PC-3 (cell line): ENCODE measurements at places on chromosomes 11 and 22. TPM values are rescaled to one million over a fixed set of nuclear protein-coding genes. Genes with fewer than 3 reads are reported as not detected.

DNA sequence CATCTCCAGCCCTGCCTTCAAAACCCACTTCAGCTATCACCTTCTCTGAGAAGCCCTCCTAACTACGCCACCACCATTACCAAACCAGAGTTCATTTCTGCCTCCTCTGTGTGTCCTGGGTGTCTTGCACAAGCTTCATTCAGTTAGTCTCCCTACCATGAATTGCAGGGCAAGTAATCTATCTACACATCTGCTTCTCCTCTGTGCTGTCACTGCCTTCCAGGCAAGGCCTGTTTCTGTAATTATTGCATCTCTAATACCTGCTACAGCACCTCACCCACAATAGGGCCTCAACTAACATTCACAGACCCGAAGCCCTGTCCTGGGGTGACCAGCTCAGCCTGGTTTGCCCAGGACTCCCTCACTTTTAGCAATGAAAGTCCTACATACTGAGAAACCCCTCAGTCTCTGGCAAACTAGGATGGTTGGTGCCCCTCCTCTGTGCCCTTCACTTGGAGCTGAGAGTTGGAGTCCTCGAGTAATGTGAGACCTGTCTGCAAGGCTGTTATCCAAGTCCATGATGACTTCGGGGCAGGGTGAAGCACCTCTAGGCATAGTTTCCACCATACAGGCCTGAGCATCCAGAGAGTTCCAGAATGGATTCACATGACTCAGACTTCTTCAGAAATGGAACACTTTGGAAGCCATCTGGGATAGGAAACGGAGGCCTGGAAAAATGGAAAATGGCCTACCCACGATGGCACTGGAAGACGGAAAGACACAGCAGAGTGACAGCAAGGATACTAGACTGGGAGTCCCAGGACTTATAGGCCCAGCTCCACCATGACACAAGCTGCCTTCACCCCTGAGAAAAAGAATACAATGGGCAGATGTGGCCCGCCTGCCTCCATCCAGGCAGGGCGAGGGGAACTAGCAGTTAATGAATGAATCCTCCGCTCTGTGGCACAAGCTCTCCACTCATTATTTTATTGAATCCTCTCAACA is 269.3 kb downstream of the BUD13 start:
- H3K27me3 ChIP-seq = peaks cover 98% of the 10 kb centered on the region
- no peak overlapping the region for H3K4me3 ChIP-seq
- no peaks in the 10 kb centered on the region for H3K4me1 ChIP-seq
- DNase-seq = no peak
- no peak overlapping the region for H3K27ac ChIP-seq
- H3K36me3 ChIP-seq = no peaks in the 10 kb centered on the region

DNA sequence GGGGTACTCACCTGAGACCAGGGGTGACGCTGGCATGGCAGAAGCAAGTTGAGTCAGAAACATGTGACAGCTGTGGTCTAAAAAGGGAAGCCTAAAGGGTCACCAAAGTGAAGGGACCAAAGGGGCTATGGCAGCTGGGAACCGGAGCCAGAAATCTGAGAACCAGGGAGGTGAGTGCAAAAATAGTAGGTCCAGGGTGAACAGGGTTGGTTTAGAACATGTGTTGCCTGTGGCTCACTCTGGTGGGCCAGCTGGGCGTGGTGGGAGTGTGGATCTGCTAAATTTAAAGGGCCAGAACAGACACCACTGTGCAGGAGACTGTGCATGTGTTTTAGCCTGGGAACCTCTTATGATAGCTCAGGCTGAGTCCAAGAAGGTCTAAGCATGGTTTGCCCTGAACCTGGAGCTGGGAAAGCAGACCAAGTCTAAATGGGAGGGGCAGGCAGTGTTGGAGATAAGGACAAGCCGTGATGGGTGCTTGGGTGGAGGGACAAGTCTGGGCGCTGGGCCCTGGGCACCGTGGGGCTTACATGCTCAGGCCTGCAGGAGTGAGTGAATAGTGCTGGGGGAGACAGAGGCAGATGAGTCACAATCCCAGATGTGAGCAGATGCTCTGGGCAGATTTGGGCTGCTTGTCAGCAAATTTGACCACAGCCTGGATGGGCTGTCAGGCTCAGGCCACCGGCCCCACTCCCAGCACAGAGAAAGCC is 41.4 kb upstream of the ZBED5 start:
- H3K4me1 ChIP-seq = peaks cover 45% of the 10 kb centered on the region
- no peaks in the 10 kb centered on the region for H3K36me3 ChIP-seq
- no peak for DNase-seq

The ISX gene
- total RNA-seq = not detected in 2 replicates

DNA sequence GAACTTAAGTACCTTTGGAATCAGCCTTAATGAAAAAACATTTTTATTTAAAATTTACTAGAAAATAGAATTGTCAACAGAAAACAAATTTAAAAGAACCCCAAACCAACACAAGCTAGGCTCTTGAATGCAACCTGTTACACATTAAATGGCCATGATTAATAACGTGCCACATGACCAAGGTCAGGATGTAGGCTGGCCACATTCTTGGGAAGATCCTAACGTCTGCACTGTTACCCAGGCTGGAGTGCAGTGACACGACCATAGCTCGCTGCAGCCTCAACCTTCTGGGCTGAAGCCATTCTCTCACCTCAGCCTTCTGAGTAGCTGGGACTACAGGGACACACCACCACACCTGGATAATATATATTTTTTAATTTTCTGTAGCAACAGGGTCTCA is 126.4 kb upstream of the APOA1 start:
- no peak overlapping the region for H3K27ac ChIP-seq
- no peaks in the 10 kb centered on the region for H3K27me3 ChIP-seq
- H3K4me1 ChIP-seq = peaks cover 12% of the 10 kb centered on the region
- no peaks in the 10 kb centered on the region for H3K36me3 ChIP-seq
- DNase-seq = no peak
- H3K4me3 ChIP-seq = no peak overlapping the region

DNA sequence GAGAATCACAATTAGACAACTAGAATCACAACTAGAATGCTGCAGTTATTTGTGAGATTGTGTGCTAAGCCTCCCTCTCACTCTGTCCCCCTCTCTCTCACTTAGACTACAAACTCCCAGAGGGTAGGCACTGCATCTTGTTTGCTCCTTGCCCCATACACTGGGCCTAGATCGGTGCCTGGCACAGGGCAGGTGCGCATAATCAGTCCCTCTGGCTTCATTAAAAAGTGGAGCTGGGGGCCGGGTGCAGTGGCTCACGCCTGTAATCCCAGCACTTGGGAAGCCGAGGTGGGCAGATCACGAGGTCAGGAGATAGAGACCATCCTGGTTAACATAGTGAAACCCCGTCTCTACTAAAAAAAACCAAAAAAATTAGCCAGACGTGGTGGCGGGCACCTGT is 456.8 kb downstream of the MIAT start:
- no peak overlapping the region for H3K27ac ChIP-seq
- H3K4me3 ChIP-seq = no peak overlapping the region
- no peaks in the 10 kb centered on the region for H3K36me3 ChIP-seq
- no peaks in the 10 kb centered on the region for H3K27me3 ChIP-seq

DNA sequence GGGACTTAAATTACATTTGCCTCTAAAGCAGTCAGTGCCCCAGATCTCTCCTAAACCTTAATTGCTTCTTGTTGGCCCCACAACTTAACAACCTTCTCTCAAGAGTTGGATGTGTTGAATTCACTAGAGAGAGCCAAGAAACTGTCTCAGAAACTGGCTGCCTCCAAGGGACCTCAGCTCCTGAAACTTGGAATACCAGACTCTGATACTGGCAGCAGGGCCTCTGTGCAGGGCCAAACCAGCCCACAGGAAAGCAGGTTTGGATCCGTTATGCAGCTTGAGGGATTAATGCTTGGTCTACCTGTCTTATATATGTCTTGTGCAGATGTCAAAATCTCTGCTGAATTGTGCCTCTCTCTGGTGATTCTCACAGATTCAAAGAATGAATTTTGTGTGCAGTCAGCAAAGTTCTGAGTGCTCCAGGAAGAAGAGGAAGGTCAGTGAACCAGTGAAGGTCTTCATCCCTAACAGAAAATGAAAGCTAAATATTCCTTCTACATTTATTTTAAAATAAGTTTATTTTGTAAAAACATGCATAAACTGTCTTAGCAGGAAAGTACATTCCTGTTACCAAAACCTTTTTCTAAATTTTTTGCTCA is 70.8 kb downstream of the LIF start:
- DNase-seq = no peak
- no peaks in the 10 kb centered on the region for H3K4me1 ChIP-seq
- H3K27me3 ChIP-seq = no peaks in the 10 kb centered on the region

DNA sequence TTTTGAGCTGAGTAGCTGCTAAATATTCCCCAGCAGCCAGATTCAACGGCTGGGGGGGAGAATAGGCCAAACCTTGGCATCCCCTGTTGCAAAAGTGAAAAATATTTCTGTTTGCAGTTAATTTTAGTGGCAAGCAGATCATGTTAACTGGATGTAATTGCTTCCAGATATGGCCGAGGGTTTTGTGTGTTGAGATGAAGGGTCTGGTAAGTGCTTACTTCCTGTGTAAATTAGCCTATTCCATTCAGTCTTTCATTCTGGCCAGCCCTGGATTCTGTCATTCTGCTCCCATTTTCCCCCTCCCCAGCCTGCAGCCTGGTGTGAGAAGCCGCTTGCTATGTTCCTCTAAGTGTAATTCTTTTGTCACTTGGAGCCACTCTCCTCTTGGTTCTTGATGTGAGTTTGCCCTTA is 17.4 kb downstream of the ZBTB16 start:
- no peak overlapping the region for H3K4me3 ChIP-seq
- peaks cover 85% of the 10 kb centered on the region for H3K27me3 ChIP-seq
- DNase-seq = no peak
- H3K36me3 ChIP-seq = no peaks in the 10 kb centered on the region
- H3K27ac ChIP-seq = no peak overlapping the region

GRCh38 chr22:40817737-40818136 is 1.4 kb downstream of the SLC25A17 start:
- DNase-seq = no peak
- peak overlapping the region; percentile 94 for H3K4me3 ChIP-seq
- H3K27me3 ChIP-seq = no peaks in the 10 kb centered on the region
- peaks cover 21% of the 10 kb centered on the region for H3K4me1 ChIP-seq
- H3K36me3 ChIP-seq = no peaks in the 10 kb centered on the region
- H3K27ac ChIP-seq = no peak overlapping the region

The DAGLA gene
- total RNA-seq = 8.6 and 12.2 TPM in 2 replicates

The DEUP1 gene
- total RNA-seq = 0.26 TPM in 1 of 2 replicates, not detected in the other

DNA sequence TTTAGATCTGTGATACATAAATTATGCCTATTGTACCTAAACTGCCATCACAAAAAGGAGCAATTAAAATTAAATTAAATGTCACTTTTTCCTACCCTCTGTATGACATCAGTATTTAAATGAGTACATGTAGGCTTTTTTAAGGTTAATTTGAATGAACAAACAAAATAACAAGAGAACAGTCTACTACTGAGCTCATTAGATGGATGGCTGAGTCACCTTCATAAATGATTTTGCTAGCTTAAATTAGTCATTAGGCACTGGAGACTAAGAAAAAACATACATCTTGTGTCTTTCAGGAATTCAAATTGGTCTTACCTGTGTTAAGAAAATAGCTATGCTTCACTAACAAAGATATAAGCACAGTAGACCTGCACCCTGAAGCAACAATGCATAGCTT is 153.6 kb downstream of the RCN1 start:
- DNase-seq = no peak
- no peaks in the 10 kb centered on the region for H3K36me3 ChIP-seq
- H3K27me3 ChIP-seq = 0 out of 2 replicates have a peak, but pooled peaks cover 6% of the 10 kb centered on the region
- H3K4me3 ChIP-seq = no peak overlapping the region

- no peaks in the 10 kb centered on the region for H3K27me3 ChIP-seq
- no peaks in the 10 kb centered on the region for H3K4me1 ChIP-seq
- H3K36me3 ChIP-seq = no peaks in the 10 kb centered on the region
- DNase-seq = no peak
- H3K27ac ChIP-seq = no peak overlapping the region
- no peak overlapping the region for H3K4me3 ChIP-seq
Observed at GRCh38 chr22:34055525-34056200, 135.4 kb upstream of the LARGE1 start.

DNA sequence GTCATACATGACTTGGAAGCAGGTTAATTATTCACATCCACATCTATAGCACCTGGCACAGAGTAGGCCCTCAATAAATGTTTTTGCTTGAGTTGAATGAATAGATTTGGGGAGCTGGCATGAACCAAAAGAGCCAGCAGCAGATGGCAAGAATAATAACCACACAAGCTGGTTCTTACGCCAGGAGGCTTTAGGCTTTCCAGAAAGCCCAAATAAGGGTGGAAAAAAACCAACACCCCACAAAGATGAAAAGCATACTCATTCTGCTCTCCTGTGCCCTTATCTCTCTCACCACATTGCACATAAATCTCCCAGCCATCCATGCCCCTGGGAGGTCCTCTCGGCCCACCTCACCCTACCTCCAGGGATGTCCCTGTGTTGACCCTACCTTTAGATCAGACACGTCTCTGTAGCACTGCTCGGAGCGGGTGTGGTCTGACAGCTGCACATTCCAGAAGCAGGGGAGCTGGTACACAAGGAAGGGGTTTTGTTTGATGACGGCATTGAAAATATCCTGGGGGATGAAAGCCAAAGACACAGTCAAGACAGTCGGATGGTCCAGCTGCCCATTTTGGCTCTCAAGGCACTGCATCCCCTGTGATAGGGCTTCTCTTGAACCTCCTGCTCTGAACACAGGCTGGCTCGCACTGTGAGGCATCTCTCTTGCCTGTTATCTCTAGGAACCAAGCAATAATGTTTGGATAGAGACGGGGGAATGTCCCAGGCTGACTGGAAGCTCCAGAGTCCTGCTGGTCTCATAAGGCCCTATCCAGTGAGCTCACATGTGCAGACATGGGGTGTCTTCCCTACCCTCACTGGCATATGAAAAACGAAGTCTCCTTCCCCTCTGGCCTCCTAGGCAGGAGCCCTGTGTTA is 323.6 kb upstream of the SYN3 start:
- H3K4me1 ChIP-seq = no peaks in the 10 kb centered on the region
- no peak for DNase-seq
- no peaks in the 10 kb centered on the region for H3K36me3 ChIP-seq
- no peaks in the 10 kb centered on the region for H3K27me3 ChIP-seq
- H3K27ac ChIP-seq = no peak overlapping the region
- H3K4me3 ChIP-seq = no peak overlapping the region

The ASCL2 gene
- total RNA-seq = 0.58 and 1.1 TPM in 2 replicates

The LARGE2 gene
- 18.4 and 19.6 TPM in 2 replicates for total RNA-seq

- H3K36me3 ChIP-seq = no peaks in the 10 kb centered on the region
- no peak overlapping the region for H3K4me3 ChIP-seq
- DNase-seq = no peak
Observed at GRCh38 chr11:103939694-103940093, 96.7 kb upstream of the DDI1 start.

- DNase-seq = peak; percentile 31
- no peaks in the 10 kb centered on the region for H3K4me1 ChIP-seq
- no peaks in the 10 kb centered on the region for H3K36me3 ChIP-seq
- H3K4me3 ChIP-seq = no peak overlapping the region
Observed at GRCh38 chr11:15258433-15259165, 143.9 kb downstream of the INSC start.

- peaks cover 32% of the 10 kb centered on the region for H3K36me3 ChIP-seq
- H3K4me3 ChIP-seq = no peak overlapping the region
- peak overlapping the region; percentile 88 for H3K27ac ChIP-seq
- H3K4me1 ChIP-seq = peaks cover 24% of the 10 kb centered on the region
Observed at GRCh38 chr11:61963282-61964057, 4.0 kb downstream of the FTH1 start.
